Activated CD4-positive, alpha-beta memory T cell treated with anti-CD3 and anti-CD28 coated beads for 36 hours (primary cell): ENCODE measurements at places on chromosomes 12 and 14. TPM values are rescaled to one million over a fixed set of nuclear protein-coding genes. Genes with fewer than 3 reads are reported as not detected.

- no peak for DNase-seq
Observed at GRCh38 chr12:7142809-7143465, 12.8 kb downstream of the CLSTN3 start.

ABCC9 gene
- not detected for total RNA-seq

DNA sequence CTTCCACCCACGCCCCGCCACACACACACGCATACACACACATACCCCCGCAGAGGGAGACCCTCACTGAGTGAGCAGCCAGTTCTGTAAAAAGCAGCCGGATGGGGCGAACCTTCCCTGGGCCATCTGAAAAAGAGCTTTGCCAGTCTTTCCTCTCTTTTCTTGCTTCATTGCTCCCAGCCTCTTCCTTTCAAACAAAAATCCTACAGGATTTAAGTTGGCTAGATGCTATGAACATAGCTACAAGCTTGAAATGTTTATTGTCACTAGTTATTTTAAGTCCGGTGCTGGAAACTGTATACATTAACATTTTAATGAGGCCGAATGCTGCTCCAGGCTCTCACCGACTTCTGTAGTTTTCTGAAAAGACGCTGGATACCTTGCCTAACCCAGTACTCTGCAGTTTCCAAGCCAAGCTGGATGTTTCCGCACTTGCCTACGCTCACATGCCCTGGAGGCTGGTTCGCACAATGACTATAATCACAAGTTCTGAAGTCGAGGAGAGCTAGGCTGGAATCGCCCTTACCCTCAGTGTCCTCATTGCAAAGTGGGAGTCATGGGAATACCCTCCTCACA lies 39.2 kb downstream of the LTBP2 start:
- DNase-seq, result no peak

SLC38A4 gene
- not detected for total RNA-seq

DNA sequence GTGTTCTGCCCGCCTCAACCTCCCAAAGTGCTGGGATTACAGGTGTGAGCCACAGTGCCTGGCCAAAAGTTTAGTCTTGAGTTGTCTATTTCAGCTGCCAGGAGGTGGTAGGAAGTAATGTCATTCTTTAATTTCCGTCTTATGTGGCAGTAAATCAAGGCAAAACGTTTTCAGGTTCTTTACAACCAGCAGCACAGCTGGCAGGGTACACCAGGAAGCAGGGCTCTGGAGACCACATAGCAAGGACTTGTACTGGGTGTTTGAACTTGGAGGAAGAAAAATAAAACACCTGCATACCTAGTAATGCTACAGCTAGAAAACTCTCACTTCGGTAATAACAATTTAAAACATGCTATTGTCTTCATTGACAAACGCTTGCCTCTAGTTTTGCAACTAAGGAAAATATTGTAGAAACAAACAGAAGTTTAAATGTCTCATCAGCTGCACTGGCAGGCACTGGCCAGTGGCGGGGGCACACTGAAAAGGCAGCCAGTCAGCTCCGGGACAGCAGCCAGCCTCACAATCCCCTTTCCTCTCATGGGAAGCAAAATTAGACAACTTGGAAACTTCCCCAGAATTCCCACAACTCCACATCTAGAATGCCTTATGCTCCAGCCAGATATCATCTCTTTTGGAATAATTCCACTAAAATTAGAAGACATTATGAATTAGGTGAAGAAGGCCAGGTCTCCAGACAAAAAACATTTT lies 72.2 kb downstream of the CLIP1 start:
- no peak for DNase-seq

DNA sequence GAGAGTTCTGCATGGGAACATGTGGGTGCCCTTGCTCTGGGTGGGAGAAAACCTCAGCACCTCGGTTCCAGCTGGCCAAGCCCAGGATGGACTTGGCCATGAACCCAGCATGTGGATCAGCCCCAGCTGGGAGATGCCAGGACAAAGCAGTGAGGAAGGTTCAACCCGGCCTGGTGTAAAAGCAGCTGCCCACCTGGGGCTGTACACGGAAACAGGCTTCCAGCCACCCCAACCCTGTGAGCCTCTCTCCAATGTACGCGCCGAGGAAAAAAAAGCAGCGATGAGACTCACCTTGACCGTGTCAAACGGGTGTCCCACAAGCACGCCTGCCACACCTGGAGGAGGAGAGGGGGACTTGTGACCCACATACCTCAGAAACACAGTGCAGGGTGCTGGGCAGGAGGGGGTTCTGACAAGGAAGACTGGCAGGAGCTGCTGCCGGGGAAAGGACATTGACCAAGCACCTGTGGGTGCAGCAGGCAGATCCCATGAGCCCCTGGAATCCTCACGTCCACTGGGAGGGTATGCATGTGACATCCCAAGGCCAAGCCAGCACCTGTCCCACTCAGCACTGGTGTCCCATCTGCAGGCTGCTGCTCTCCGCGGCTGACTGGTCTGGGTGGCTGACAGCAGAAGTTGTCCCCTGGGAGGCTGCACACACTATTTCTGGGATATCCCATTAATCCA lies 7.5 kb downstream of the SLC25A29 start:
- no peak for DNase-seq

LAG3 gene
- total RNA-seq, result 169 TPM

GRCh38 chr14:49553892-49554291 lies 32.3 kb downstream of the RPS29 start:
- no peak for DNase-seq

CHGA gene
- not detected for total RNA-seq

DNA sequence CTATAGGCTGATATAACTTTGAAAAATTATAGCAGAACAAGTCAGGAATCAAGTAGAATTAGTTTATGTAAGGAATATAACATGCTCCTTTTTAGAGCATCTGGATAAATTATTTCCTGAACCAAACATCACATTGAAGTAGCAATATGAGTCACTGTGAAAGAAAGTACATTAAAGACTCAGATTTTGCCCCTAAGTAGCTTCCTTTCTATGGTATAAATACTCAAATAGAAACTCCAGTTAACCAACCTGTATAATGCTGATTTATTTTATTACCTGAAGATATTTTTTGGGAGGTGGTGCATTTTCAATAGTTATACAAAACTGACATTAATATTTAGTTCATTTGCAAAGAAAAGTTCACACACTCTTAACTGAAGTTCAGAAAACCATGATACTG lies 312.1 kb downstream of the ITPR2 start:
- DNase-seq, result no peak

TCL1B gene
- not detected for total RNA-seq

PROX2 gene
- 0.19 TPM for total RNA-seq

PPP4R4 gene
- 19.2 TPM for total RNA-seq

- no peak for DNase-seq
Observed at GRCh38 chr12:112341046-112341825, 41.0 kb downstream of the HECTD4 start.

FSCB gene
- not detected for total RNA-seq

DNA sequence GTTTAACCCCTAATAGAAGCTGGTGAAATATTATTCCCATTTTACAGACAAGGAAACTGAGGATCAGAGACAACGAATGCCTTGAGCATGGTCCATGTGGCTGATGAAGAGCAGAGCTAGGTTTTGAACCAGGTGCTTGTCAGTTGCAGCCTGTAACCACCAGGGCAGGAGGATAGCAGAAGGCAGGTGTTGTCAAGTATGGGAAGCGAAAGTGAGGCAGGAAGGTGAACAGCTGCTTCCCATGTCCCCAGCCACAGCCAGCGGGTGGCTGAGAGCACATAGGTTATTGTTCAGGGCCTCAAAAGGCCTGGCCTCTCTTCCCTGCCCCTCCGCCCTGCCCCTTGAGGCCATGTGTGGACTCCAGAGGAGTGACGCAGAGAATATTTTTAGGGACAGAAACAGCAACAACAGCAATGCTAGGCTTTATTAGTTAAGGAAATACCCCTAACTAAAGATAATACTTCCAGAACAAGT lies 39.6 kb downstream of the IQSEC3 start:
- no peak for DNase-seq

GLT1D1 gene
- not detected for total RNA-seq

ALX1 gene
- total RNA-seq, result not detected

- DNase-seq, result no peak
Observed at GRCh38 chr12:49976557-49976956, 3.8 kb downstream of the AQP6 start.

DNA sequence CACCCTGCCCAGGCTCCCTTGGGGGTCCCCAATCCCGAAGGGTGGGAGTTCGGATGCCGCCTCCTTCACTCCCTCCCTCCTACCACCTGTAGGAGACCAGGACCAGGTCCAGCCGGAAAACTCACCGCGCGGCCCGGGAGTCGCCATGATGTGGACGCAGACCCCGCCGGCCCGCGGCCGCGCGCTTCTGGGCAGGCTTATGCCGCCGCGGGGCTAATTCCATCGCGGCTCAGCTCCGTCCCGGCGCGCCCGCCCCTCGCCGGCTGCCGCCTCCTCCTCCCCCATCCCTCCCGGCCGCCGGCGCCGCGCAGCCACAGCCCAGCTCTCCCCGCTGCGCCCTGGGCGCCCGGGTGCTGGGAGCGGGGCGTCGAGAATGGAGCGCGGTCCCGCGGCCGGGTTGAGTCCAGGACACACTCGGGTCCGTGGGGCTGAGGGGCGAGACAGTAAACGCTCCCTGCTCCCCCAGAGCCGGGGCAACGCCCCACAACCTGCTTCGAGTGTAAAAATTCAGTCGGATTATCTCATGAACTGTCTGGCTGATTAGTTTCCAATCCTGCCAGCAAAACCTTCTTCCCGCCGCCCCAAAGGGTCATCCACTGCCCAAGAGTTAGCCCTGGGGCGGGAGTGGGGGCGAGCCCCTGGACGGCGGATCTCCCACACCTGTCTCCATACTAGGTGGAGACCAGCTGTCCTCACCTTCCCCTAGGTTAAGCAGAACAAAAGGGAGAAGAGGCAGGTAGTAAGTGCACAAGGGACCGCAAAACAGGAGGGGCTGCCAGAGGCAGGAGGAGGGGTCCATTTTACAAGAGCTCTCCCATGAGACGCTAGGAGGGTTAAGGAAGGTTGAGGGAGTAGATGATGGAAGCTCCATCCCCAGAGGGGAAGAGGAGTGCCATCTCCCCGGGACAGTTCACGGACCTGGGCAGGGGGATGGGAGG lies at the start of gene ANO2:
ANO2 (minus strand) TSS at position 189 of the 938 bp plus-strand sequence; CDS start at position 147, 42 bp downstream.
- no peak for DNase-seq

HEBP1 gene
- total RNA-seq, result 20.5 TPM

- DNase-seq, result peak; percentile 50
Observed at GRCh38 chr12:104478396-104479122, 21.8 kb downstream of the CHST11 start.
